IPS DF 19.7 (cell line): ENCODE measurements at places on chromosomes 16 and 17.

- DNase-seq = no peak
These were observed 59.0 kb downstream of the ARHGAP17 start for GRCh38 chr16:24955975-24956731.

- no peak for DNase-seq
These were observed 581 bp downstream of the CHST5 start for GRCh38 chr16:75535211-75535843.

DNA sequence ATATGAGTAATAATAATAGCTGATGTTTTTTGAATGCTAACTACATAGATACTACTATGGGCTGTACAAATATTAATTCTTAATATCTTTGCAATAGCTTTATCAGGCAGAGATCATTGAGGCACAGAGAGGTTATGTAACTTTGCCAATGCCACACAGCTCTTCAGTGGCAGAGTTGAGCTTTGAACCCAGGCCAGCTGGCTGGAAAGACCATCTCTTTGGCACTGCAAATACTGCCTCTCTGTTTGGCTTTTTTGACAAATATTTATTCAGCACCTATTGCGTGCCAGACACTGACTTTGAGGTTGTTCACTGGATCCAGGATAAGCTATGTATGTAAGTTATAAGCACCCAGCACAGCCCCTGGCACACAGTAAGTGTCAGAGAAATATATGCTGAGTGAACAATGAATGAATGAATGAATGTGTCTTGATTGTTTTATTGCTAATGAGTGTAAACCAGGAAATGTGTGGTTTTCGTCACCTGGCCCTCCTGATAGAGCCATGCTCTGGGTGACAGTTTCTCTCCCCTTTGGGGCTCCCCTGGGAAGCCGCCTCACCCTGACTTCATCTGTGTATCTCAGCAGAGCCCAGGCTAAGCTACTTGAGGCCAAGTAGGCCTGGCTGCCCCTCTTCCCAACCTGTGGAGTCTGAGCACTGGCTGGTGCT, 2.5 kb downstream of the AQP8 start:
- no peak for DNase-seq

- no peak for DNase-seq
These were observed 42.5 kb downstream of the ST3GAL2 start for GRCh38 chr16:70396246-70396904.

DNA sequence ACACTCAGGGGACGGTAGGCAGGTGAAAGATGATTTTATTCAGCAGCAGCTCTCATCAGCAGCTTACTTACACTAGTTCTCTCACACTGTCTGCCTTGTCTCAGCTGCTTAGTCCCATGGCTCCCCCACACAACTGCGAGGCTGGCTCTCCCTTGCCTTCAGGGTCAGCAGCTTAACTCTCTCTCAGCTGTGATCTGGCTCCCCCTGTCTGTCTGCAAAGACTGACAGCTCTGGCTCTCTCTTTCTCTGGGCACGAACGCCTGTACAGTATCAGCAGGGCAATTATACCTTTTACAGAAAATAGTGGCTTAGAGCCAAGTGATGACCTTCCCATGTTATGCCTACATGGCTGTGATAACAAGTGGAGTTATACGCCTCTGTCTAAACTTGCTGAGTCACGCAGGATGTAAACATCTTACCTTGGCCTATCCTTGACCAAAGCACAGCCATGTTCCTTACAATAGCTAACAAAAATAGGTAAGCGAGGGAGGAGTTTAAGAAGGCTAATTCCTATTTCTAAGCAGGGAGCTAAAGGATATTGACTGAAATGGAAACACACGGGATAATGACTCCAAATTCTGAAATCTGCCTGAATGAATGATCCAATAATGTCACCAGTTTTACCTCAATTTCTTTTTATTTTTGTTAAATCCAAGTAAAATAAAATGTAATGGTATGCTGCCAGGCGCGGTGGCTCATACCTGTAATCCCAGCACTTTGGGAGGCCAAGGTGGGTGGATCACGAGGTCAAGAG, 1.1 kb upstream of the NDUFAB1 start:
- peak; percentile 23 for DNase-seq

- no peak for DNase-seq
These were observed 21.0 kb downstream of the PDIA2 start for GRCh38 chr16:303760-304505.

- no peak for DNase-seq
These were observed 24.0 kb upstream of the RHBDL3 start for GRCh38 chr17:32241640-32242039.
